ENCODE measurements at places on chromosomes 7 and 10. TPM values are rescaled to one million over a fixed set of nuclear protein-coding genes. Genes with fewer than 3 reads are reported as not detected.

DNA sequence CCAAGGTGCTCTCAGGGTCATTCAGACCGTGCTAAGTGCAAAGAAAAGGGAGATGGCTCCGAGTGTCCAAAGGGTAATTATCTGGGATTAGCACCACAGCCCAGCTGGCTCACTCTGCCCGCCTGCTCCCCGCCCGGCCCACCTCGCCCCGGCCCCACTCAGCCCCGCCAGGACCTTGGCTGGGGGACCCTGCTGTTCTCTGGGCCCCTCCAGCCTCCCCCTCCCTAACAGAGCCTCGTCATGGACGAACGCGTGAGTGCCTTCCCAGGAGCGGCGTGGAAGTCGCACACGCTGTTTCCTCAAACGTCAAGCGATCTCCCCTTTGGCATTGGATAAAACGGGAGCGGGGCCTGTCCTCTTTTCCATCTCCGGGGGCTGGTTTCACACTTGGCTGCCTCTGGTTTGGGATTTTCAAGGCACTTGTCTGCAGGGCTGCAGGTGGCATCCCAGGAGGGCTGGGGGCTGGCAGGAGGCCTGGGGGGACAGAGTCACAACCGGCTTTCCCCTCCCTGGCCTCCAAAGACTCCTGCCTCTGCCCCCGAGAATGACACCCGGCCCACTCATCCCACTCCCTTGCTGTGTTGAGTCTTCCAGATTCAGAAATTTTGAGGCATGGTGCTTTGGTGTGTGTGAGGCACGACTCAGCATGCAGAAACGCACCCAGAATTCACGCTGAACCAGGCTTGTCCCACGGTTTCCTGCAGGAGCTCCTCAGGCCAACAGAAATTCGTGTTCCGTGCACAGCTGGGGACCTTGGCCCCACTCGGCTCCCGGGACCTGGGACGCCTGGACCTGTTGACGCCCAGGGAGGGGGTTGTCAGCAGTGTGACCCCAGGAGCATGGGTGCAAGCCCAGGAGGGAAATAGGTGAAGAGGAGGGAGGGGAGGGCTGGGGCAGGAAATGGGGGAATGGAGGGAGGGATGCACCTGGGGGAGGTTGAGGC lies 110.0 kb downstream of the PDGFA start:
- no peak for DNase-seq

The CYP2E1 gene
- total RNA-seq, result 1.00 TPM

The JAKMIP3 gene
- total RNA-seq, result 1.5 TPM

The PRF1 gene
- total RNA-seq, result 2.2 TPM

DNA sequence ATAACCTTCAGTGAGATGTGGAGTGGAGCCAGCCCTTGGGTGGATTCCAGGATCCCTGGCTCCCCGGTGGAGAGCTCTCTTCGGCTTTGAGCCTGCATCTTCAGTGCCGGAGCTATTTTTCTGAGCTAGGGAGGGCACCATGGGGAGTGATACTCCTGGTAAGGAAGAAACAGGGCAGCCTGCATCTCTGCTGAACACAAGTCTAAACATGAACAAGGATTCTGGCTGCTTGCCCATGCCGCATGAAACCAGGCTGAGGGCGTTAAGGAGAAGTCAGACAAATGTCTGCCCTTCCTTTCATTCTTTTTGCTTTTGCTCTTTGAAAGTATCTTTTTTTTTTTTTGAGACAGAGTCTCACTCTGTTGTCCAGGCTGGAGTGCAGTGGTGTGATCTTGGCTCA lies 60.4 kb downstream of the EVX1 start:
- DNase-seq, result no peak

- DNase-seq, result no peak
Measured at GRCh38 chr10:3889961-3890522, 105.0 kb upstream of the KLF6 start.

- DNase-seq, result no peak
Measured at GRCh38 chr7:135553346-135553745, 4.4 kb upstream of the NUP205 start.

- no peak for DNase-seq
Measured at GRCh38 chr7:122833888-122834570, 52.2 kb downstream of the CADPS2 start.

DNA sequence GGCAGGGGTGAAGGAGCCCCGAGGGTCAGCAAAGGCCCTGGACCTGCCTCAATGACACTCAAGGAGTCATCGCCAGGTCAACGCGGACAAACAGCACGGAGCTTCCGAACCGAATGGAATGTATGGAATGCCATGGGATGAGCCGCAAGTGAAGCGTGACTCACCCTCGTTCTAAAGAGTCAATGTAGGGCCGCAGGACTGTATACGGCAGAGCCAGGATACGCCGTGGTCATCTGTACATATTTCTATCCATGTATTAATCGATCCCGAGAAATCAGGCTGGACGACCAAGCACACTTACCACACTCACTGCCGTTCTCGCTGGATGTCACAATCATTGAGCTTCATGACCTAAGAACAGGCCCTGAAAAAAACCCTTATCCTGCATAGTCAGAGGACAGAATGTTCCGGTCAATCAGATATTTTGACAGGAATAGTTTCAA lies 4.3 kb downstream of the SNX8 start:
- no peak for DNase-seq

GRCh38 chr7:64559206-64559605 lies 3.7 kb downstream of the ZNF680 start:
- no peak for DNase-seq

The ARHGEF35 gene
- total RNA-seq, result 0.67 TPM

The ASB15 gene
- 78.6 TPM for total RNA-seq

DNA sequence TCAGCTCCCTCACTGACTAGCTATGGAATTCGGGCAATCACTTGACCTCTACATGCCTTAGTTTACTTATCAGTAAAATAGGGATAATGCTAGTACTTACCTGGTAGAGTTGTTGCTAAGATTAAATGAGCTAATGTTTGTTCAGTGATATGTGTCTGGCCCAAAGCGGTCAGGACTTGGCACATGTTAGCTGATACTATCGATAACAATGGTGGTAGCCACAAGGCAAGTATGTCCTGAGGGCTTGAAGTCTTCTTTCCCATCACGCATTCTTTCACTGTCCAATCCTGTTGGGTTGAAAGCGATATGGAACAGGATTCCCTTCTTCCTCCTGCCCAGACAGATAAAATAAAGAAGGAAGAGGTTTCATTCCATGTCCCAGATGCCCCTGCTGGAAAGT lies 25.5 kb upstream of the MXI1 start:
- DNase-seq, result no peak

The FAM25G gene
- not detected for total RNA-seq

The SLC29A3 gene
- total RNA-seq, result 1.8 TPM

DNA sequence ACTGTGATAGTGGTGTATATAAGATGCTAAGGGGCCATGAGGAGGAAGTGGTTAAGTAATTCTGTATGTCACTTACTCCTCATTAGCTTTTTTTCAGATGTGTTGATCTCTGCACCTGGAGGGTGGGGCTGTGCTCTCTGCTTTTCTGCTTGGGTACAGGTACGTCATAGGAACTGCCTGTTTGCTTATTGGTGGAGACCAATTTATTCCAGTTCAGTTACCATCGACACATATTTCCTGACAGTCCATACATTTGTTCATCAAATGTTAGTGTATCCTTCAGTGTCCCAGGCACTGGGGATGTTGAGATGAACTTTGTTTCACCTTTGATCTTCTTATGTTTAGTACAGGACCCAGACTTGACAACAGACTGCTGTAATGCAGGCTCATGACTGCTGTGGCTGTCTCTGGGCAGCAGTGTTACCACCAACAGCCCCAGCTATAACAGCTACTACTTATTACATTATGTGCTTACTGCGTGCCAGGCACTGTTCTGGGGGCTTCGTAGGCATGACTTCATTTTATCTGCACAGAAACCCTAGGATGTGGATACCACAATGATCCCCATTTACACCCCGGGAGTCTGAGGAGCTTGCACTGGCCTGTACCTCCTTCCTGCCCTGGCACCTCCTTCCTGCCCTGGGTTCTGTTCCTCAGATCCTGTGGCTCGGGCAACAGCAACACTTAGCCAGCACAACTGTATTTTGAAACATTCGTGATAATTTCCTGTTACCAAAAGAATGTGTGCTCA lies 87.4 kb downstream of the BUB3 start:
- no peak for DNase-seq

- no peak for DNase-seq
Measured at GRCh38 chr10:22317076-22317370, 835 bp downstream of the COMMD3 start.

DNA sequence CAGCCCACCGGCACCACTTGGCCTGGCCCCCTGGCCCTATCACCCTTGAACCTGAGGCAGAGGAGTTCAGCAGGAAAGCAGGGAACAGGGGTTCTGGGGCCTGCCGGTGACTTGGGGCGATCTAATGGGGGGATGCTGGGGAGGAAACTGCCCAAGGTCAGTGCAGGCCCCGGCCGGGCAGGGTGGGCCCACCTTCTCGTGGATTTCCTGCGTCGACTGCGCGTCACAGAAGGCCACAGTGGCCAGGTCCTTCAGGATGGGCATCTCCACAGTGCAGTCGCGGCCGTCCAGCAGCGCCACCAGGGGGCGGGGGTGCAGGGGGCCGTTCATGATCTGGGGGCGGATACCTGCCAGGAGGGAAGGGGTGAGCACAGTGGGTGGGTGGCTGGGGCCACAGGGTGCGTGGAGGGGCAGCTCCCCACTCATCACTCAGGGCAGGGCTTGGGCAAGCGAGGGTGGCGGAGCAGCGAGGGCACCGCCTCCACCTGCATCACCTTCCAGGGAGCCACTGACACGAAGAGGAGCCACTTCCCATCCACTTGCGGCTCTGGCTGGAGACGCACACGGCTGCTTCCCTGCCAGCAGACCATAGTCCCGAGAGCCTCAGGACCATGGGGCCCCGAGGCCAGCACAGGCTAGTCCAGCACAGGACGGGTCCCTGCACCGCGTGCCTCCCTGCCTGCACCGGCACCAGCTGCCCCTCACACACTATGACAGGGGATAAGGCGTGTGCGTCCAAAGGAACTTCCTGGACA lies 61.4 kb downstream of the ZRANB1 start:
- no peak for DNase-seq

DNA sequence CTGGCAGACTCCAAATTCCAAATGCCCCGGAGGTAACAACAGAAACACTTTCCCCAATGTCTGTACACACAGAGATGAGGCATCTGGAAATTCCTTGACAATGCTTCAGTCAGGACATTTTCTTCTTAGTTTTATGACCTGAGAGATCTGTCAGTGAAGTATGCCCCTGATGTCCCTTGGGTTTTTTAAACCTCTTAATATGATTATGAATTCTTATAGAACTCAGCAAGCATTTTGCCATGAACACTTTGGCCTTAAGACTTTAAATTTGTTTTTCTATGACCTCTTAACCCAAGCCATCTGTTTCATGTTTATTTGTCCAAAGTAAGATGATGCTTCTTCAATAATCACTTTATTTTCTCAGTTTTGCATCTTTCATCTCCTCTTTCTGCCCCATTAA lies 1206.2 kb downstream of the GATA3 start:
- DNase-seq, result no peak

- DNase-seq, result no peak
Measured at GRCh38 chr7:50308532-50309385, 4.2 kb downstream of the IKZF1 start.

The PRPS1L1 gene
- total RNA-seq, result not detected

- peak; percentile 41 for DNase-seq
Measured at GRCh38 chr7:835485-836401, 3.5 kb downstream of the SUN1 start.

DNA sequence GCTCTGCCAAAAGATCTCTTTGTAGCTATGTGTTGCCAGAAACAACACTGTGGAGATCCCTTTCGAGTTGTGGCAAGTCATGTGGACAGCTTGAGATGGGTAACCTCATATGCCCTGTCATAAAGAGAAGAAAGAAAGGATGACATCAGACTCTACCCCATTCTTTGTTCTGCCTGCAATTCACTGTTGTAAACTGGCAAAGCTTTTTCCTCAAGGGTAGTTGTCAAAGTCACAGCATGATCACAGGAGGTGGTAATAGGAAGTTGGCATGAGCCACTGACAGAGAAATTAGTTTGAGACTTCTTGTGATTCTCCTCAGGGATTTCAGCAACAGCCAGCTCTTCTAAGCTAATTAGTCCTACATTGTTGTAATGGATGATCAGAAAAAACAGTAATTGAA lies 19.4 kb upstream of the MINDY3 start:
- DNase-seq, result no peak

DNA sequence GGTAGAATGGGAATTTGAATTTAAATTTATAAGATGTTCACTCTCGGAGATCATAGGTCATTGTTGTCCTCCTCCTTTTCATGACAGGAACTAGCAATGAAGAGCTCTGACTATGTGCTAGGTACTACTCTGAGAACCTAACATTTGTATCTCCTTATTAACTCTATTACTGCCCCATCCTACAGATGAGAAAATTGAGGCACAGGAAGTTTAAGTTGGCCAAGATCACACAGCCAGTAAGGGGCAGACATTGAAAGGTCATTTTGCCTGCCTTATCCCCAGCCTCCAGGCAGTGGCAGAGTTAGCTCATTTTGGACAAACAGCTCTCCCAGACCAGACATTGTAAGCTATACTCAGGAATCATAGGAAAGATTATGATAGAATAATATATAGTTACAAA lies 6.0 kb downstream of the SRGN start:
- DNase-seq, result no peak

GRCh38 chr7:30087371-30087770 lies 47.4 kb upstream of the MTURN start:
- DNase-seq, result no peak

GRCh38 chr10:87000491-87000890 lies 19.6 kb upstream of the FAM25A start:
- no peak for DNase-seq

DNA sequence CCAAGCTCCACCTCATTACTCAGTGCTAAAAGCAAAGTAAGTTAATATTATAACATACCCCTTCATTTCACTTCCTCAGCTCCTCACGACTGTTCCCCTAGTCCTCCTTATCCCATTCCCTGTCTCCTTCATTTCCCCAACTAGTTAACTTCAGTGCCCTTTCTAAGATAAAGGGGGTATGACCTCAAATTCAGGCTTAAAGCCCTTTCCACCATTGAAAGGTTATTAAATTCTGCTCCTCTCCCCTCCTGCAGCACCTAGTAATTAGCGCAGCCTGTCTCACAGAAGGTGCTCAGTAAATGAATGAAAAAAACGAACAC lies 1.0 kb downstream of the CRPPA start:
- no peak for DNase-seq

GRCh38 chr7:96991546-96992191 lies 13.7 kb upstream of the DLX6 start:
- DNase-seq, result no peak

DNA sequence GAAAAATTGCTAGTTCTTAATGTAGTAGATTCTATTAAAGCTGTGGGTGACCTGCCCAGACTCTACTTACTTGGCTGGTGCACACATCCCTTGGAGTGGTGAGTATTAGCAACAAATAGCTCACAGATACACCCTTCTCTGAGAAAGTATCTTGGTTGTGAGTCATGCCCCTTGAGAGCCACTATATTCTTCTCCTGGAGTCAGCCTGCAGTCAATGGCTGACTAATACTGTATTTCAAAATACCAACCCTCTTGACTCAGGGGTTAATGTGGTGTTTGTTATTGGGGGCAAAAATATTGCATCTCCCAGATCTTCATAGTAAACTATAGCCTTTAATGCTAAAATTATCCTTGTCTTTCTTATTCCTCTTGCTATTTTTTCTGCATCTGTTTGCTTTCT lies 354.9 kb downstream of the BMPER start:
- no peak for DNase-seq

- DNase-seq, result no peak
Measured at GRCh38 chr10:7085913-7086589, 324.8 kb downstream of the SFMBT2 start.

The LEP gene
- 0.86 TPM for total RNA-seq

- no peak for DNase-seq
Measured at GRCh38 chr7:12314199-12314598, 89.5 kb downstream of the VWDE start.

GRCh38 chr10:8056871-8057331 lies 2.4 kb downstream of the GATA3 start:
- no peak for DNase-seq

- DNase-seq, result no peak
Measured at GRCh38 chr7:50393076-50393475, 57.1 kb downstream of the FIGNL1 start.
